ENCODE measurements at places on chromosomes 7 and 10.

GRCh38 chr10:32650246-32650655, 204.3 kb downstream of the CCDC7 start:
- peak; percentile 10 for DNase-seq

- no peak for DNase-seq
These were observed 94.7 kb downstream of the ZNRF2 start for GRCh38 chr7:30379131-30379530.

DNA sequence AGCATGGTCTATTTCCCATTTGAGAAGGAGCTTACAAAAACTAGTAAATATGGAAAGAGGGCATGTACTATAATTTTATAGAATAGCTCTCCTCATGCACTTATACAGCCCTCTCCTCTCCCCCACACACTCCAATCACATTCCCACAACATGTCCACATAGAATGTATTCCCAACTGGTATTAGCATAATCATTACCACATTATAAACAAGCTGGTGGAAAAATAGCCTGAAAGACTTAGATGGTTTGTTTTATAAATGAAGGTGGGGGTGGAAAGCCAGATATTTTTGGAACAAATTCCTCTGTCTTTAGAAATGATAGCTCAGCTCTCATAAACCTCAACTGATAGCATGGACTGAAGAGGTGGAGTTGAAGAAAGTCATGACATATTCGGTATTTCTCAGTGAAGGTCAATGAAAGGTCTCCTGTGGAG, 410.1 kb downstream of the SUGCT start:
- DNase-seq = no peak

DNA sequence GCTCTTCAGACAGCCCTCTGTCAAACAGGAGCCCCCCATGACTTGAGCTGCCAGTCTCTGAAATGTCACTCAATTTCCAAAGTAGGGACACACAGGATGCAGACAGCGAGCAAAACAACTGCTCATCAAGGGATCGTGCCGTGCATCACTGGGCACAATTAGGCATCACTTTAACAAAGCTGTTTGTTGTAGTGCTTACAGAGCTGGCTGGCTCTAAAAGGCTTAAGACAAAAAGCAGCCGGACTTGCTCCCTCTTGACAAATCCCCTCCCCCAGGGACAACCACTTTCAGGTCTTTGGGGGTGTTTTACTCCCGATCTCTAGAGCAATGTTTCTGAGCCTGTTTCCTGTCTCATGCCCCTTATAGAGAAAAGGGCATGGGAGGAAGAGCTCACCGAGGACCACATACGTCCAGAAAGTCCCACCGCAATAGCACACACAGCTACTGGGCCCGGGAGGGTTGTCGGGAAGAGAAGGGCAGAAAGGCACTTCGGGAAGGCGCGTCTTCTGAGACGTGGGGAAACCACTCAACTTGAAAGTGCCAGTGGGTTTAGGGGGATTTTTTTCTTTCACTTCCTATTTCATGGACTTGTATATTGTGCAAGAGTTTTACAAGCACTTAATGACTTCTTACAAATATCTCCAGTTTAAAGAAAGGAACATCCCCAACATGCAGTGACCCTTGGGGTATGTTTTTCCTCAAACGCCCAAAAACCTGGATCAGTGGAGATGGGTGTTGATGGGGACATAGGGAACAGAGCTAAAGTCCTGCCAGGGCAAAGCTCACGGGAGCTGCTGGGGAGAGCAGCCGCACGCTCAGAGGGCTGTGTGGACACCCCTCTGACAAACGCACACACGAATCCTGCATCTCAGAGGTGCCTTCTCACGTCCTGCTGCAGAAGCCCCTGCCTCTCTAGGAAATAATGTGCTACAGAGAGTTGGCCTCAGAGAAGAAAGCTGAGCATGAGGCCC, 27.1 kb downstream of the LRRC20 start:
- peak; percentile 52 for DNase-seq

GRCh38 chr7:112286250-112287086, 80.0 kb downstream of the ZNF277 start:
- DNase-seq = peak; percentile 6

DNA sequence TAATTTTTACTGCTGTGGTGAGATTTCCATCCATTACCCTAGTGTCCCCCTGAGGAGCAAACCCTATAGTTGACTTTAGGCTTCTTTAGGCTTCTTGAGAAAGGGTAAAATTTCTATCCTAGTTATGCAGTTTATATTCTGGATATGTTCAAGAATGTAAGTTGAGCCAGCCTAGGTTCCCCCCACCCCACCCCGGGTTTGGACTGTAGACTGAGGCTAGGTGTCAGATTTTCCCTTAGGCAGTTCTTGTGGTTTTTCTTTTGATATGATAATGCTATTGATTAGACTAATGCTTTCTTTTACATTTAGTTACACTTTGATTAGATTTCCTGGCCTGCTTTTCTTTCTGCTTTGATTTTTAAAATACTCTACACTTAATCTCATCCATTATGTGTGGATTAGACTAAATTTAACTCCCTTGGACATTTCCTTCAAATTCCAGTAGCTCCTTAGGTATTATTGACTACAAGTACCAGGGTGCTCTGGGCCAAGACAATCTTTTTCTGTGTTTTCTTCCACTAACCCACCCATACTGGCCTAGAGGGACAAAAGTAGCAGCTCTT, 37.7 kb downstream of the NRF1 start:
- DNase-seq = no peak

GRCh38 chr7:27182285-27182841, 2.7 kb downstream of the HOXA11 start:
- DNase-seq = no peak

DNA sequence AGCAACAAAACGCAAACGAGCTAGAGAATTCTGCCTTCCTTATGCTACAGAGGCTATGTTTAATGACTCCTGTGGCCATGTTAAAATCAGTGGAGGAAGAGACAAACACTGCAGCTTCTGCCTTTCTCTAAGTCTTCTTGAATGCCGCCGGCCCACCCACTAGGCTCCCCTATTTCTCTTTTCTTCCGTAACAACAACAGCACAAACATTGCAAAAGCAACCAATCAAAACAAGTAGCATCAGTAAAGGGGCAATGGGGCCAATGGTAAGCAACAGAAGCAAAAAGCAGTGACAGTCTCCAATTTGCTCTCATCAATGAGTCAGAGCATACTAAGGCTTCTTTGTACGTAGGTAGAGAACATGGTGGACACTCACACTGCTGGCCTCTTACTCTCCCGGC, 26.8 kb downstream of the DNAJC1 start:
- DNase-seq = no peak

DNA sequence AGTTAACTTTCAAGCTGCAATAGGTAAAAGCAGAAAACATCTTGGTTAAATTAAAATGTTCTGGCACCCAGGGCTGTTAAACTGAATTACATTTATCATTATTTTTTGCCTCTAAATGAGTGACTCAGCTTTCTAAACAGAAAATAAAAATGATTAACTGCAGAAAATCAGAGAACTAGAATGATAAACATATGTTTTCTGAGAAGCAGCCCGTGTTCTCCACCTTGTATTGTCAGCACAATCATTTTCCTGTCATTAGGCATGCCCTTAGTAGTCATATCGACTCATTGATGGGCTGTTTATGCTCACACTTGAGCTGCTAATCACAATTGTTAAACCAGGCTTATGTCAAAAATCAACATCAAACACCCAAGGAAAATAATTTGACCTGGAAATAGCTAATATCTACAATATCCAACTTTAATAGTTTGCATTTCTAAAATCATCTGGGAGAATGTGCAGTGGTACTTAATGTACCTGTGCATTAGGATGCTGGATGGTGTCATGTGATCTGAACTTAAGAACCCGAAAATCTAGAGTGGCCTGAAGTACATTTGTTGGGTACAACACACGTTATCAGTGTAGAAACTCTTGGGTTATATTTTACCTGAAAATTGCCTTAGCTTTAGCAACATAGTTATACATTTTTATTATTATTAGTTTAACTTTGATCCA, 2.3 kb downstream of the MDFIC start:
- no peak for DNase-seq

GRCh38 chr7:13851736-13852135, 137.7 kb downstream of the ETV1 start:
- DNase-seq = no peak

GRCh38 chr10:68446179-68446578, 25.6 kb downstream of the DNA2 start:
- DNase-seq = no peak

- DNase-seq = no peak
These were observed 2.5 kb downstream of the POP7 start for GRCh38 chr7:100708395-100708794.

DNA sequence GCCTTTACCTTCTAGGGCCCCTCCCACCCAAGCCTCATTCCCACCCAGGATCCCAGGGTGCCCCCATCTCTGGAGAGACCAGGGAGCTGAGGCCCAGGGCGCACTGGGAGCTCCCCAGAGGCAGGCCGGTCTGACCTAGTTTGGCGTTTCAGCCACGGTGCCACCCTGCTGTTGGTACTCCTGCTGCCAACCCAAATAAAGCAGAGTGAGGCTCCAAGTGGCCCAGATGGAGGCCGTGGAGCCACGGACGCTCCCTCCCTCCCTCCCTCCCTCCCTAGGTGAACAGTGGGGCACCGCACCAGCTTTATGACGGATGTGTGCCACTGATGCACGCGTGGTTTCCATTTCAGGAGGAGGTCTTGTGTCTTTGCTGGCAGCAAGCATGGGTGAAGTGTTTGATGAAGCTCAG, 1.8 kb downstream of the INPP5A start:
- DNase-seq = no peak

- DNase-seq = peak; percentile 20
These were observed 46.3 kb downstream of the PDK4 start for GRCh38 chr7:95549818-95550529.

DNA sequence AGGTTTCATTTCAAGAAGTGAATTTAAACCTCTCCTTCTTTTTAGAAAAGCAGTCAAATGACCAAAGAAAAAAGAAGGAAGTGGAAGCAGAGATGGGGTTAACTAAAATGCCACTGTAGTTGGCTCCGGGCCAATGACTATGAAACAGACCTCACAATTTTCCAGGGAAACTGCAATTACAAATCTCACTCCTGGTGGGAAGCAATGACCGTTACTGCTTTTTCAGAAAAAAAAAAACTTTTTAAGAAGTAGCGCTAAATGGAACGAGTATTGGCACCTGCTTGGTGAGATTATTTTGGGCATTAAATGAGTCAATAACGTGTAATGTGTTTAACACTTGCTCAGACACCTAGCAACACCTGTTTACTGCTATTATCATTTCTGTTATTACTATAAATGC, 1.2 kb downstream of the SFRP4 start:
- DNase-seq = no peak

- no peak for DNase-seq
These were observed 90.1 kb downstream of the NPSR1 start for GRCh38 chr7:34747867-34748727.

DNA sequence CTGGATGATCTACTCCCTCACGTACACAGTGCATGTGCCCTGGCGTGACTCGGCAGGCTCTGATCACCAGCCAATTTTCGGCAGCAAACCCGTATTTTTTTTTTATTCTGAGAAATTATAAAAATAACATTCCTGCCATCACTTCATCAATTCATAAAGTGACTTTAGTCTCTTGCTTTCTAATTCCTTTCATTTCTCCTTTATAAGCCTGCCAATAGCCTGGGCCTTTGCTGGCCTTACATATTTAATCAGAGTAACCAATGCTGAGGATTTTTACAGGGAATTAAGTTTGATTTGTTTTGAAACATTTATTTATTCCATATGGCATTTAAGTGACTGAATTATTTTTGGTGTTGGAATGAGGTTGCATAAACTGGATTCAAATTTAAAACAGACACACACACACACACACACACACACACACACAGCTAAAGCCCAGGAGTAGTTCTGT, 140.8 kb downstream of the ETV1 start:
- no peak for DNase-seq

DNA sequence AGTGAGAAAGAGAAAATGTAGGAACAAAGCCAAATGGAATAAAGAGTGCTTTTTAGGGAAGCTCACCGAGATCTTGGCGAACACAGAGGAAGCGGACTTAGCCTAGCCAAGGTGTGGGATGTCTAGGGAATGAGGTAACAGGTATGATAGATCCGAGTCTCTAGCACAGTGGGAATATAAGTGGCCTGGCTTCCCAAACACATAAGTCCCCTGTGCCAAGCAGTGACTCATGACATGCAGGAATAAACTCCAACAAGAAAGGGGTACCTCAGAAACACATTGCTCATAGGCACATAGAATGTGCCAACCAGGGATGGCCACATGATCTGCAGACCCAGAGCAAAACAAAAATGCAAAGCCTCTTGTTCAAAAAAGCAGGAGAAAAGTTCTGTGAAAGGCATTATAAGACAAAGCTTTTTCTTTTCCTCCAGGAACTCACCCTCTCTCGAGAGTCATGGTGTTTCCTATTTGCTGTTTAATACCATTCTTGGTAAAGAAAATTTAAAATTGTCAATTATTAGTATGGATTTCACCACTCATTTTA, 542.5 kb downstream of the GATA3 start:
- no peak for DNase-seq

- no peak for DNase-seq
These were observed 163.1 kb downstream of the CAMK1D start for GRCh38 chr10:12512332-12513002.

DNA sequence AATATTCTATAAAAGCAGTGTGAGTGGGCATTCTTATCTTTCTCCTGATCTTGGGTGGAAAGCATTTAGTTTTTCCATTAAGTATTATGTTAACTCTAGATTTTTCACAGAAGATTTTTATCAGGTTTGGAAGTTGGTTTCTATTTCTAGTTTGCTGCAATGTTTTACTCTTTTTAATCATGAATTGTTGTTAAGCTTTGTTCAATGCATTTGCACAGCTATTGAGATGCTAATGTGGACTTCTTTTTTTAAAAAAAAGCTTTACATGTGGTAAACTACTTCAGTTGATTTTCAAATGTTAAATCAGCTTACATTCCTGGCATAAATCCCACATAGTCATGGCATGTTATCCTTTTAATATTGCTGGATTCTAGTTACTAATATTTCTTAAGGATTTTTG, 363.6 kb upstream of the NRP1 start:
- no peak for DNase-seq

- DNase-seq = no peak
These were observed 29.7 kb downstream of the PPIF start for GRCh38 chr10:79376751-79377556.

DNA sequence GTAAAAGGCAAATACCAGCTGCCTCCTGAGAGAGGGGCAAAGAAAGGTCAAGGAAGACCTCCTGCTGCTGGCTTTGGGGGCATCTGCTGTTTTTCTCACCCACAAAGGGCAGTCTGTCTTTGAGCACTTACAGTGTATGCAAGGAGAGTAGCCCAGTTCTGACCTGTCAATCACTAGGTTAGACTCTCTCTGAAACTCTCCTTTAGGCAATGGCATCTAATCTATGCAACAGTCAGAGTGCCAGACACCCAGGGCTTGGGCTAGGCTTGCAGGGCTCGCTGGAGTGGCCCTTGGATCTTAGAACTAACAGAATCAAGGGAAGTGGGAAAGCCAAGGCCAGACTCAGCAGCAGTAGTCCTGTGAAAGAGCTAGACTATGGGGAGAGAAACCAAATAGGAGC, 522.9 kb downstream of the NRG3 start:
- DNase-seq = no peak

DNA sequence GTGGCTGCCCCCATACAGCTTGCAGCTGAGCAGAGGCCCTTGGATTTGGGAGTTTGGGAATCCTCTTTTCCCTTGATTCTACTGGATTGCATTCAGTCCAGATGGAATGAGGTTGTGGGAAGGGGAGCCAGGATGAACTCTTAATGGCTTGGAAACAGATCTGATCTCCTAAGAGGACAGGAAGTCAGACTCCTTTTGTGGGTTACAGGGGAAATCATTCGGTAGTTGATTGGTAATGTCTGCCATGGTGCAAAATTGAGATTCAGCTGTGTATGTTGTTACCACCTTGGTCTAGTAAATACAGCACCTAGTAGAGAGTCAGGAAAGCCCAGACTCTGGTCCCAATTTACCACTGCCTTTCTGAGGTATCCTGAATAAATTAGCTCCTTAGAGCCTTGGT, 144.2 kb upstream of the TNRC18 start:
- no peak for DNase-seq
